Chondrocyte (in vitro differentiated cells): ENCODE measurements at places on chromosomes 5 and 9. TPM values are rescaled to one million over a fixed set of nuclear protein-coding genes. Genes with fewer than 3 reads are reported as not detected.

DNA sequence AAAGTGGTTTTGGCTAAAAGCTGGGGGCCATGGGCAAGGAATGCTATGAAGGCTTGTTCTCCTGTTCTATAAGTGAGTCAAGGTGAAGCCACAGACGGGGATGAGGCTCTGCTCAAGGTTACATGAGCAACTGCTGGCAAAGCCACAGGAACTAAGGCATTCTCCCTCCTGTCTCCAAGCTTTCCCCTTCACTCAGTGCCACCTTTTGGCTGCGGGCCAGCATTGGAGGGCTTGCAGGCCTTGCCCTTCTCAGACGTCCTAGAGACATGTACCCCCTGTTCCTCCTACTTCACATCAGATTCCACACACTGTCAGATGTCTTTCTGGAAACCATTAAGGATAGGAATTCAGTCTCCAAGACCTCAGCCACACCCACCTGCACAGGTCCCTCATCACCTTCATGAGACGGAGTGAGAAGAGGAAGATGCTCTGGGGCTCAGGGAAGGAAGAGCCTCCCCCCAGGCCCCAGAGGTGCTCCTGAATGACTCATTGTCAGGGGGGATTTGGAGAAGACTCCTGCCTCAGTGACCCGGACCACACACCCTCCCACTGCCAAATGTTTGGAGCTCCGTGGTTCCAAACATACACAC is 20.5 kb upstream of the MEIKIN start:
- no peak overlapping the region for H3K4me3 ChIP-seq
- no peaks in the 10 kb centered on the region for H3K36me3 ChIP-seq
- H3K27ac ChIP-seq = no peak overlapping the region
- no peaks in the 10 kb centered on the region for H3K4me1 ChIP-seq

- peaks cover 10% of the 10 kb centered on the region for H3K27me3 ChIP-seq
- H3K4me1 ChIP-seq = no peaks in the 10 kb centered on the region
- no peak for DNase-seq
- no peak overlapping the region for H3K4me3 ChIP-seq
- H3K27ac ChIP-seq = no peak overlapping the region
These were observed 16.3 kb upstream of the NPR2 start for GRCh38 chr9:35774907-35775635.

GRCh38 chr5:123098767-123099513 is 9.9 kb downstream of the PRDM6 start:
- no peak overlapping the region for H3K27ac ChIP-seq
- peaks cover 6% of the 10 kb centered on the region for H3K36me3 ChIP-seq
- peaks cover 74% of the 10 kb centered on the region for H3K27me3 ChIP-seq
- H3K4me1 ChIP-seq = peaks cover 15% of the 10 kb centered on the region
- no peak for DNase-seq

DNA sequence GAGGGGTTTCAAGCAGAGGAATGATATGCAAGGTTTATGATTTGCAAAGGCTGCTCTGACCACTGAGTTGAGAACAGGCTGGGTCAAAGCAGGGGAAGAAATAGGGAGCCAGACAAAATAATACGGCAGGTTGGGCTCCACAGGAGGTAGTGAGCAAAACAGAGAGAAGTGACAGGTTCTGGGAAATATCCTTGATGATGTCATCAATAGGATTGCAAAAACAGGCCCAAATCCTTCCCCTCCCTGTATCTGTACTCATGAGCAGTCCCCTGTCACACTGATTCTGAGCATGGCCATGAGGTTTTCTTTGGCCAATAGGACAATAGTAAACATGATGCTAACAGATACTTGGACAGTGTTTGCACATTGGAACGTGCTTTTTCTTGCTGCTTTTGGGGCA is 471.8 kb upstream of the BRINP1 start:
- H3K36me3 ChIP-seq = no peaks in the 10 kb centered on the region
- no peaks in the 10 kb centered on the region for H3K4me1 ChIP-seq
- peaks cover 8% of the 10 kb centered on the region for H3K27me3 ChIP-seq
- H3K27ac ChIP-seq = no peak overlapping the region

The C9 gene
- total RNA-seq = not detected in 3 replicates

DNA sequence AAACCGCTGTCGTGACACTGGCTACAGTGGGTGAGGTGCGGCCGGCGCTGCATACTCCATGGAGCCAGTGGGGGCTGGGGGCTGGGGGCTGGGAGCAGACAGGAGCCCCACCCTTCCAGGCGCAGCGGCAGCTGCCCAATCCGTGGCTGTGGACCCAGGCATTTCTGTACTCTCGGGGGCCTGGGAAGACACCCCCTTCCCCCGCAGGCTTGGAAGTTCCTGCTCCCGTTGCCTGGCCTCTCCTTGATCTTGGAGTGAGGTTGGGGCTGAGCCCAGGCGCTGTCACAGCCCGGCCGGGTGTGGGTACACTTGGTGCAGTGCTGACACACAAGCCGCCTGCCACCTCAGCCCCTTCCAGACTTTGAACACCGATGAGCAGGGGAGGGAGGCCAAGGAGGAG is 27.7 kb upstream of the GGTA1 start:
- no peak for DNase-seq
- no peak overlapping the region for H3K27ac ChIP-seq
- no peak overlapping the region for H3K4me3 ChIP-seq
- peaks cover 3% of the 10 kb centered on the region for H3K36me3 ChIP-seq

The CBY3 gene
- not detected in 3 replicates for total RNA-seq

GRCh38 chr5:155728857-155729683 is 597.9 kb upstream of the SGCD start:
- H3K4me1 ChIP-seq = peaks cover 11% of the 10 kb centered on the region
- H3K4me3 ChIP-seq = peak overlapping the region; percentile 35
- H3K27me3 ChIP-seq = peaks cover 64% of the 10 kb centered on the region
- H3K36me3 ChIP-seq = peaks cover 1% of the 10 kb centered on the region
- no peak overlapping the region for H3K27ac ChIP-seq

DNA sequence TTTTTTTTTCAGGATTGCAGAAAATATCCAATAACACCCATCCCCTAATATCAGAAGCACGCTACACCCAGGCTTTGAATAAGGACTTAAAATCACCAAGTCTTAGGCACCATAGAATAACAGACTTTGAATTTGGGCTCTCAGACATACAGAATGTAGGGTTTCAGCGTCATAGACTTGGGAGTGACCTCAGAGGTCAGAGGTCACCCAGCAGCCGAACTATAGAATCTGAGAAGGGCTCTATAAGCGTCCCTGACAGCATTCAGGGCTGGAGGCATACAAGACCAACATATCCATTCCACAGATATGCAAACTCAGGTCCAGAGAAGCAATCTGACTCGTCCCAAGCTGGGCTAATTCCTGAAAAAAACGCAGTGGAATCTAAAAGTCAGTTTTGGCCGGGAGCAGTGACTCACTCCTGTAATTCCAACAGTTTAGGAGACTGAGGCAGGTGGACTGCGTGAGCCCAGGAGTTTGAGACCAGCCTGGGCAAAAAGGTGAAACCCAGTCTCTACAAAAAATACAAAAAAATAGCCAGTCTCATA is 34.7 kb downstream of the SLC6A7 start:
- DNase-seq = no peak
- no peaks in the 10 kb centered on the region for H3K4me1 ChIP-seq
- no peaks in the 10 kb centered on the region for H3K27me3 ChIP-seq
- H3K4me3 ChIP-seq = no peak overlapping the region
